ENCODE measurements at places on chromosomes 7 and 10.

GRCh38 chr10:94036766-94037033, 43.0 kb downstream of the PLCE1 start:
- DNase-seq, result no peak

DNA sequence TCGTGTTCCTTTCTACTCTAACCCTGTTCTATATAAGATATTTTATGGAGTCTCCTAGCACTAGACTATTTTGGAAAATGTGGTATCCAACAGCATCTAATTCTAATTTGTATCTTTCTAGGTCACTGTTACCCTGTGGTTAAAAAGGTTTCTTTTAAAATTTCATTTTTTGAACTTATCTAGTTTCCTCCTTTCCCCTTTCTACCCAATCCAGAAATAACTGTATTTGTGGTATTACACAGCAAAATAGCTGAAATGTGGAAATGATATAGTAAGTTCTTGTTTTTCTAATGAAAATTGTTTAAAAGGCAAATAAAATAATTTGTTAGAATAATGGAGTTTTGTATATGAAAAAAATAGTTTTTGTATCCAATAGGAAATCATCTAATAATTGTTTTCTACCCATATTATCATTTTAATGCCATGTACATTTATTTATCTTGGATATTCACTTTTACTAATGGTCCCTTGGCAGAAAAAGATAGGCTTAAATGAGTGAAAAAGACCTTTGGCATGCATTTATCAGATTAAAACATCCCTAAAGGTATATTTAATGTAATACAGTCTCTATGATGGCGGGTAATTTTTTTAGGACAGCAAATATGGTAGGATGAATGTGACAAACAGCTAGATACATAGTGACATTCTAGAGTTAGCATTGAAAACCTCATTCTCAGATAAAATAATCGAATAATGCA, 175.5 kb upstream of the PLXDC2 start:
- no peak for DNase-seq

DNA sequence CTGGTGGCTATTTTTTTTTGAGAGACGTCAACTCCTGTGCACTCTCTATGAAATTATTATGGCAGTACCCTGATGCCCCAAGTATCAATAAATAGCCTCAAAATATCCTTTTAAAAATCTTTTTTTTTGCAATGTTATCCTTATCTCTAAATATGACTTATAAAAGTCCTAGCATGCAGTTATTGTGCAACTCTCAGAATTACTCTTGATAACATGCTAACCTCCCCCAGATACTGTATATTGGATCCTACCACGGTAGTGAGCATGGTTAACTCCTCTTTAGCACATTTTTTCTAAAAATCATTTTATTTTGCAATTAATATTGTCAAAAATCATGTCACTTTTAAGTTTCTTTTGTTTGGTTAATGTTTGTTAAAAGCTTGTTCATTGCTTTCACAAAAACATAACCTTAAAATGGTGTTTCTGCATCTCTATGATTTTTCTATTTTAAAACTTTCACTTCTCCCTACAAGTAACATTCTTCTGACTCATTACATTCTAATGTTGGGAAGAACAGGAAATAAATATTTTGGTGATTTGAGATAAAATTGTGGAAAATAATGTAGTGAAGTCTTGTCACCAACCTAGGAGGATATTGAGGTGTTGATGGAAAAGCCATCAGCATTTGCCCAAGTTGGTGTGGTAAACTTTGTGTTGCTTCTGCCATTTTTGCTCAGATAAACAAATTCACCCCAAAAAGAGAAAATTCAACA, 42.1 kb upstream of the ADRA2A start:
- peak; percentile 14 for DNase-seq

GRCh38 chr10:81157681-81158080, 620.0 kb downstream of the SH2D4B start:
- DNase-seq, result no peak

GRCh38 chr7:21945454-21946221, at the start of gene CDCA7L:
Gene CDCA7L, minus strand, starts transcription at chr7:21945899. Its CDS starts 95 bp downstream, at chr7:21945804.
- DNase-seq, result peak; percentile 86

All from hepatic stellate cell (primary cell).